Right atrium auricular region (tissue), 2 donors: ENCODE measurements at places on chromosomes 5 and 9. TPM values are rescaled to one million over a fixed set of nuclear protein-coding genes. Genes with fewer than 3 reads are reported as not detected.

DNA sequence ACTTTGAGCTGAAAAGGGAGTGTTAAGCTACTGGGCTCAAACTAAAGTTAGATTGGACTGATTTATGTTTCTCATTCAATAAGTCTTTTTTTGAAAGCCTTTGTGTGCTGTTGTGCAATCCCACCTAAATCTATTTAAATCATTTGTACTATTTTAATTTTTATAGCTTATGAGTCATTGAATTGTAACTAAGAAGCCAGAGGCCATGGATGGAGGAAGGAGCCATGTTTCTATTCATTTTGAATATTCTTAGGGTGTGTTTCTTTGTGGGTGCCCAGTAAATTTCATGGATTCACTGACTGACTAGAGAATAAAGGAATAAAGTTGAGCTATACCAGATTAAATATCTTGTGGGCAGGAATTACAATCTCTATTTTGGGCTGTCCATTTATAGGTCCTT lies 238.5 kb downstream of the KIF4B start:
- H3K4me3 ChIP-seq, result no peak overlapping the region
- no peaks in the 10 kb centered on the region for H3K36me3 ChIP-seq
- no peaks in the 10 kb centered on the region for H3K27me3 ChIP-seq
- H3K27ac ChIP-seq, result no peak overlapping the region

DNA sequence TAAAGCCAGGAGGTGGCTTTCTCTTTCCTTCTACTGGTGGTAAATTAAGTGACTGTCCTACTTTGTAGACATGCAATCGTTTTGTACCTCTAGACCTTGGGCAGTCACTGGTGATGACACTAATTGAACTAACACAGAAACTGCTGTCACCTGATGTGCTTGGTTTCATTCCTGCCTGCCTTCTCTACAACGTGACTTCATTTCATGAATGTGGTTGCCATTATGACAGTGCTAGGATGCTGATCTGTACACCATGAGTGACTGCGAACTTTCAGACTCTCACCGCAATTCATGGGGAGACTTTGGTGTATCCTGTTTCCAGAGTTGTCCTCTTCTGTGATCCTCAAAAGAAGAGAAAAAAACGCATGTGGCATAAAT lies 47.5 kb downstream of the UBE2QL1 start:
- no peak overlapping the region for H3K27ac ChIP-seq
- peaks cover 15% of the 10 kb centered on the region for H3K36me3 ChIP-seq
- DNase-seq, result no peak

- DNase-seq, result no peak
- H3K4me3 ChIP-seq, result no peak overlapping the region
Measured at GRCh38 chr5:137071931-137072330, 427.2 kb downstream of the SPOCK1 start.

DNA sequence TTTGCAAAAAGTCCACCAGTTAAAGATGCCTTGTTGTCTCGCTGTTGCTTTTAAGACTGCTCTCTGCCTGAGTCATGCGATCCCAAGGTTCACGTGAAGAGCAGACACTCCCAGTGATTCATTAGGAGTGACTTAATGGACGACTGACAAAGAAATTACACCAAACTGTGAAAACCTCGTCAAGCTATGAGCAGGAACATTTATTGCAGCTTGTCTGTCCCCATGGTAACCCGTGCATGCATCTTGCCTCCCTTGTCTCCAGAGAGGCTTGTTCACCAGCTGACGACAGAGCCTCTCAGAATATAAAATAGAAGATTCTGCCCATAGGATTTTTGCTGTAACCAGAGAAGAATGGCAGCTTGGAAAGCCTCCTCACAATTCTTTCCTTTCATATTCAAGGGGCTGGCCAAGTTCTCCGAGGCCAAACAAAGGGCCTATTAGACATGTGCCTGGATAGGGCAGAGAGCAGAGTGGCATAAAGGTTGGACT lies 352.7 kb downstream of the SPOCK1 start:
- H3K36me3 ChIP-seq, result no peaks in the 10 kb centered on the region
- H3K27me3 ChIP-seq, result no peaks in the 10 kb centered on the region
- DNase-seq, result peak; percentile 81
- H3K4me3 ChIP-seq, result no peak overlapping the region
- peak overlapping the region; percentile 72 for H3K27ac ChIP-seq
- no peaks in the 10 kb centered on the region for H3K4me1 ChIP-seq

TNC gene
- 7.4 TPM for total RNA-seq

STK10 gene
- total RNA-seq, result 10.8 TPM

WHRN gene
- 2.6 TPM for total RNA-seq

DNA sequence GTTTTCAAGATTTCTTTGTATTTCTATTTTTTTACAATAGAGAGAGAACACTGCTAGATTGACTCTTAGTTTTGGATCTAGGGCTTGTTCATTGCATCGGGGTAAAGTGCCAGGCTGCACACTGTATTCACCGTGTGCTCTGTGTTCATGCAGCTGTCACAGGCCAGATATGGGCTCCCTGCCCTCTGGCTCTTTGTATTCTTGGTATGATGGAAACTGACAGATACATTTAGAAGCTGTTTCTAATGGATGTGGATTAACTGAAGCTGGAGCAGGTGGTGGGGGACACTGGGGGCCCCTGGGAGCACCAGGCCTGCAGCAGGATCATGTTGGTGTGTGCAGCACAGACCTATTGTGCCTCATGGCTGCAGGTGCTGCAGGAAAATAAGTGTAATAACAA lies 28.0 kb downstream of the SLC36A1 start:
- H3K4me1 ChIP-seq, result no peaks in the 10 kb centered on the region
- no peaks in the 10 kb centered on the region for H3K27me3 ChIP-seq
- H3K4me3 ChIP-seq, result no peak overlapping the region
- no peak overlapping the region for H3K27ac ChIP-seq
- no peak for DNase-seq

- H3K27me3 ChIP-seq, result no peaks in the 10 kb centered on the region
- peaks cover 65% of the 10 kb centered on the region for H3K36me3 ChIP-seq
- no peak for DNase-seq
- no peak overlapping the region for H3K4me3 ChIP-seq
Measured at GRCh38 chr9:133360400-133361393, 4.3 kb downstream of the SURF2 start.

PPIC gene
- total RNA-seq, result 25.9 TPM

GARNL3 gene
- total RNA-seq, result 17.7 TPM

DNA sequence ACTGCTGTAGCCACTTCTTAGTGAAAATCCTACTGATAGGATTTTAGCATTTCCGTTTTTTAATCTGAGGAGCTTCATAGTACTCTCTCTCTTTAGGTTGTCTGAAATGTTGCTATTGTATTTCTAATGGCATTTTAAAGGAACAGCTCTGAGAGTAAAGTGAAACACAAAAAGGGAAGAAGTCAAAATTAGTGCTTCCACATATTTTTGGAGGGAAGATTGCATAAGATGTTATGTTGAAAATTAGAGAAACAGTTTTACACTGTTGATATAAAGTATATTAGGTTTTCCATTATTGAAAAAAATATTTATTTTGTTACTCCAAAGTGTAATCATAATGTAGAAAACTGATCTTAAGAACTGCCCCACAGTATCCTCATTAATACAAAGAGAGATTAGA lies 525.1 kb downstream of the TAF11L14 start:
- H3K36me3 ChIP-seq, result no peaks in the 10 kb centered on the region
- DNase-seq, result no peak
- H3K27me3 ChIP-seq, result no peaks in the 10 kb centered on the region
- no peak overlapping the region for H3K4me3 ChIP-seq

RHOBTB3 gene
- total RNA-seq, result 56.2 TPM

DNA sequence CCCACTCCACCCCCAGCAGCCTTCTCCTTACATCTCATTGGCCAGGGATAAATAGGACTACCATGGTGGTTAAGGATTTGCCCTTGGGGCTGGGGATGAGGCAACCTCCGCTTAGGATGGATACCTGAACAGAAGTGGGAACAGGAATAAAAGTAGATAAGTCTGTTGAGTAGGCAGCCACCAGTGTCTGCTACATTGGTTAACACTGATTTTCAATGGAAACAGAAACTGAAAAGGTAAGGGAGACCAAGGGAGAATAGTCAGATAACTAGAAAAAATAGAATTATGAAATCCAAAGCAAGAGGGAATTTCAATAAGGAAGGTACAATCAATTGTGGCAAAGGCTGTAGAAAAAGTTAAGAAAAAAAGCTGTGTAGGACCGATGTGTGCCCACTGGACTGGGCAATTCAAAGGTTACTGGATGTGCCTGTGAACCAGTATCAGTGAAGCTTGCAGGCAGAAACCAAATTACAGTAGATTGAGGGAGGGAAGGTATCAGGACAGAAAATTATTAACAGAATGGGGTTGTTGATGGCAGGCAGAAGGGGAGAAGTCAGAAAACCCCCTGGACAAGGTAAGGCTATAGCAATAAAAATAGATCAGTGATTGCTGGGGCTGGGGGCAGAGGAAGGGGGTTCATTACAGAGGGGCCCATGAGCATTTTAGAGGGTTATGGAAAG lies 48.7 kb downstream of the DNAJC21 start:
- no peak for DNase-seq
- no peaks in the 10 kb centered on the region for H3K4me1 ChIP-seq
- no peak overlapping the region for H3K4me3 ChIP-seq

DNA sequence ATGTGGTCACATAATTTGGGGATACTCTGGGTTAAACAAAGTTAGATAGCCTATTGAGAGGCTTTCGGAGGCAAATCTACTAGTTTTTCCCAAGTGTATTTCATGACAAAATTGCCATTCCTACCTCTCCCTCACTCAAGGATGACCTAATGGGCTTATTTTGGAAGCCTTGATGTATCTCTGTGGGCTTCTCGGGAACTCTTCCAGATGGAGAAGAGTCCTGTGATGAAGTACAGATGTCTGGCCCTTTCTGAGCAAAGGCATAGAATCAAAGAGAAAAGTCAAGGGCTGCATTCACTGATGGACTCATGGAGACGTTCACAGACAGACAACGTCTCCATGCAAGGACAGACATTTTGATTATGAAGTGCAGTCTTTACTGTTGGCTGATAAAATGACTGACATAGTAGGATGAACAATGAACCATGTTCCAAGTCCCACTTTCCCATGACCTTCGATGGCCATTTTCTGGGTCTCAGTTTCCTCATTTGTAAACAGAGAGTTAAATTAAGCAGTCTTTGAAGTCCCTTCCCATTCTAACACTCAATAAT lies 347.2 kb upstream of the CD180 start:
- DNase-seq, result no peak
- H3K27ac ChIP-seq, result no peak overlapping the region
- no peaks in the 10 kb centered on the region for H3K36me3 ChIP-seq
- H3K27me3 ChIP-seq, result no peaks in the 10 kb centered on the region

- no peak overlapping the region for H3K27ac ChIP-seq
- H3K27me3 ChIP-seq, result no peaks in the 10 kb centered on the region
- no peak overlapping the region for H3K4me3 ChIP-seq
- no peak for DNase-seq
Measured at GRCh38 chr5:65029178-65029577, 260.4 kb downstream of the CWC27 start.

DNA sequence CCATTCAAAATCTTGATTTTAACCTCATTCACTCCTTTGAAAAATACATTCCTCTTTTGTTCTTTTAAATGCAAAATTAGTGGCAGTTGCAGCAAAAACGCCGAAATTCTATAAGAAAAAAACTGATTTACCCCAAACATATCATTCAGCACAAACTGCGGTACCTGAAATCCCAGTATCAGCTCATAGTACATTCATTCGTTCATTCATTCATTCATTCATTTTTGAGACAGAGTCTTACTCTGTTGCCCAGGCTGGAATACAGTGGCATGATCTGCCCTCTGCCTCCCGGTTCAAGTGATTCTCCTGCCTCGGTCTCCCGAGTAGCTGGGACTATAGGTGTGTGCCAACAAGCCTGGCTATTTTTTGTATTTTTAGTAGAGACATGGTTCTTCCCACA lies 20.4 kb downstream of the FBLL1 start:
- no peaks in the 10 kb centered on the region for H3K27me3 ChIP-seq
- peaks cover 9% of the 10 kb centered on the region for H3K36me3 ChIP-seq
- H3K27ac ChIP-seq, result no peak overlapping the region

GRCh38 chr5:99827136-99827535 lies 708.0 kb upstream of the FAM174A start:
- no peak for DNase-seq
- no peak overlapping the region for H3K27ac ChIP-seq
- no peak overlapping the region for H3K4me3 ChIP-seq
- H3K27me3 ChIP-seq, result no peaks in the 10 kb centered on the region
- H3K4me1 ChIP-seq, result no peaks in the 10 kb centered on the region
- no peaks in the 10 kb centered on the region for H3K36me3 ChIP-seq

GMCL2 gene
- total RNA-seq, result not detected

PCDHB12 gene
- total RNA-seq, result 1.8 TPM

- H3K27me3 ChIP-seq, result no peaks in the 10 kb centered on the region
- no peak overlapping the region for H3K27ac ChIP-seq
- no peak for DNase-seq
- no peaks in the 10 kb centered on the region for H3K4me1 ChIP-seq
- no peak overlapping the region for H3K4me3 ChIP-seq
- no peaks in the 10 kb centered on the region for H3K36me3 ChIP-seq
Measured at GRCh38 chr9:72579880-72580550, 58.6 kb downstream of the TMC1 start.

DNA sequence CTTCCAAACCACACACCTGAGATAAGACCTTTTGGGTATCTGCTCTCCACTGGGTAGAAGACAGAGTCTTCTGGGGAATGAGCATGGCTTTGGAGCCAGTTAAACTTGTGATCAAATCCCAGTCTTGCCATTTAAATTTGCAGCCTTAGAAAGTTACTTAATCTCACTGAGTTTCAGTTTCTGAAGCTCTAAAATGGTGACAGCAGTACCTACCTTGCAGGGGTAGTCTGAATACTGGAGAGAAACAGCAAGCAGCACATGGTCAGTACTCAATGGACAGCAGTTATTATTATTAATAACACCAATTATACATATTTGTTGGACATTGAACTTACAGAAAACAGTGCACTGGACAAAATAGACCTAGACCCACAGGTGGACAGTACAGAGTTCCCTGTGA lies 260.9 kb downstream of the MAN2A1 start:
- H3K4me1 ChIP-seq, result no peaks in the 10 kb centered on the region
- no peaks in the 10 kb centered on the region for H3K36me3 ChIP-seq
- DNase-seq, result no peak
- no peaks in the 10 kb centered on the region for H3K27me3 ChIP-seq

MOB3B gene
- 0.85 TPM for total RNA-seq

- DNase-seq, result no peak
- H3K4me1 ChIP-seq, result no peaks in the 10 kb centered on the region
- no peak overlapping the region for H3K27ac ChIP-seq
- peaks cover 70% of the 10 kb centered on the region for H3K27me3 ChIP-seq
Measured at GRCh38 chr9:97853844-97854695, 1.0 kb downstream of the FOXE1 start.

TSSK1B gene
- total RNA-seq, result not detected

DNA sequence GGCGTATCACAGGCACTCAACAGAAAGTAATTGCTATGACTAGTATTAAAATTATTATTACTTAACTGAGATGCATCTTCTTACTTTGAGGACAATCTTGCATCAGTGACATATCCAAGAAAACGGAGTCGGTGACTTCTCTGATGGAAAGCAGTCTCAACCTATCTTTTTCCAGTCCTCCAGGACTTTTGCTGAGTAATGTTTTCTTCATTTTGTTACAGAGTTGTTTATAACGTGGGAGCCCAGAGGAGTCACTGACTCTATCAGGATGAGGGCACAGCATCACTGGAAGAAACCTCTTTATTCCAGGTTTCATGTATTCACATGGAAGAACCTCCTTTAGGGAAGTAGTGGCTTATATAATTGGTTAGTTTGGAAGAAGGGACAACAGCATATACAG lies 51.5 kb upstream of the MELK start:
- no peak overlapping the region for H3K4me3 ChIP-seq
- DNase-seq, result no peak
- no peaks in the 10 kb centered on the region for H3K4me1 ChIP-seq
- H3K36me3 ChIP-seq, result no peaks in the 10 kb centered on the region
- H3K27ac ChIP-seq, result no peak overlapping the region

GRM6 gene
- total RNA-seq, result not detected
